Non-pigmented ciliary epithelial cell (primary cell): ENCODE measurements at places on chromosomes 12 and 14.
A peak's percentile ranks its signal among the peaks of the same experiment; 100 is the strongest.

DNA sequence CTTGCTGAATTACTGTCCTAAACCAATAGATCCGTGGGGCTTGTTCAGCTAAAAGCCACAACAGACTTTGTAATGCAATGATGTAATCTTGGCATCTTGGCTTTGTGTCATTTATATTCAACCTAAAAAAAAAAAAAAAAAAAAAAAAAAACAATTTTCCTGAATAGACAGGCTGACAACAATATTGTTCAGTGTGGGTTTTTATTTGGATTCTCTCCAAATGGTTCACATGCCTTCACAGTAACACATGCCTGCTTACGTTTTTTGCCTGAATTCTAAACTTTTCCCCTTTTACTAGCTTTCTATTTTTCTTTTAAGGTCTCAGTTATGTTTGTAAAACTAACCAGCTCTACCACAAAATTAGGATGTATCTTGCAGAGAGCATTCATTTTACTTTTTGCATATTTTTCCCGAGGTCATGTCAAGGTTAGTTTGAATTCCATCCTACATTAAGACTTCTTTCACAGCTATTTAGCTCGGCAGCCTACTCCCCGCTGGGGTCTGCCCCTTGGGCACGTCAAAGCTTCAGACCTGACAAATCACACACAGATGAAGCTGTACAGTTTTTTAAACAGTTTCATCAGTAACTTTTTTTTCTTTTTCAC is 213.7 kb upstream of the NPAS3 start:
- peak; percentile 72 for DNase-seq

GRCh38 chr14:60204843-60205774 is 39.9 kb upstream of the DHRS7 start:
- DNase-seq = no peak

GRCh38 chr12:71683633-71684032 is 2.2 kb upstream of the TMEM19 start:
- no peak for DNase-seq

GRCh38 chr12:85147331-85147730 is 111.2 kb downstream of the LRRIQ1 start:
- no peak for DNase-seq

DNA sequence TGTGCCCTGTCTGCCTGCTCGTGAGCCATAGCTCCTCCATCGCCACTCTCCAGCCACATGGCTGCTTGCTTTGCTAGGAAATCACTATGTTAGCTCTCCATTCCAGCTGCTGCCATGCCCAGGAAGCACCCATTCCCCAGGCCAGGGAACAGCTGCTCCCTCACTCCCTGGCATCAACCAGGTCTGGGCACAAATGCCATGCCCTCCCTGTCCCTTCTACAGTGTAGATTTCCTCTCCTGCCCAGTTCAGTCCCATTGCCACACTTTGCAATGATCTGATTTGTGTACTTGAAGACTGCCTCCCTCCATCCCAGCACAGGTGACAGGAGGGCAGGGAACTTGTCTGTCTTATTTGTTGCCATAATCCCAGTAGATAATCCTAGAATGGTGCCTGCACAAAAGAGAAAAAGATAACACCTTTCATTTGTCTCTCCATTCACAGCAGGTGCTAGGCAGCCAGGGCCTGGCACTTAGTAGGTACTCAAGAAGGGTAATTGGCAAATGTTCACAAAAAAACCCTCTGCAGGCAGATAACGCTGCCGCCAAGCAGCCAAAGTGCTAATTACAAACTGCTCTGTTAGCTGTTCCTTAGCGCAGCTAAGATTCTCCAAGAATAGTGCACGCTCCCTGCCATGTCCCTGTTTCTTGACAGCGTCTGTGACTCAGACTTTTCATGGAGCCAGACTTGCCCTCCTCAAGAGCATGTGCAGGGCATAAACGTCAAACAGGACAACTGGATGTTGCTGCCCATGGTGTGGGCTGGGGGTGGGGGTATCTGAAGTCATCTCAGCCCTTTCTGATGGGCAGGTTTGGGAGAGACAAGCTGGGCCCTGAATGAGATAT is 69.1 kb downstream of the ARL6IP4 start:
- DNase-seq = no peak

GRCh38 chr14:96586921-96587822 is 85.0 kb downstream of the PAPOLA start:
- DNase-seq = no peak

- DNase-seq = peak; percentile 93
These were observed 25.1 kb upstream of the ATP2B1 start for GRCh38 chr12:89733579-89734201.

DNA sequence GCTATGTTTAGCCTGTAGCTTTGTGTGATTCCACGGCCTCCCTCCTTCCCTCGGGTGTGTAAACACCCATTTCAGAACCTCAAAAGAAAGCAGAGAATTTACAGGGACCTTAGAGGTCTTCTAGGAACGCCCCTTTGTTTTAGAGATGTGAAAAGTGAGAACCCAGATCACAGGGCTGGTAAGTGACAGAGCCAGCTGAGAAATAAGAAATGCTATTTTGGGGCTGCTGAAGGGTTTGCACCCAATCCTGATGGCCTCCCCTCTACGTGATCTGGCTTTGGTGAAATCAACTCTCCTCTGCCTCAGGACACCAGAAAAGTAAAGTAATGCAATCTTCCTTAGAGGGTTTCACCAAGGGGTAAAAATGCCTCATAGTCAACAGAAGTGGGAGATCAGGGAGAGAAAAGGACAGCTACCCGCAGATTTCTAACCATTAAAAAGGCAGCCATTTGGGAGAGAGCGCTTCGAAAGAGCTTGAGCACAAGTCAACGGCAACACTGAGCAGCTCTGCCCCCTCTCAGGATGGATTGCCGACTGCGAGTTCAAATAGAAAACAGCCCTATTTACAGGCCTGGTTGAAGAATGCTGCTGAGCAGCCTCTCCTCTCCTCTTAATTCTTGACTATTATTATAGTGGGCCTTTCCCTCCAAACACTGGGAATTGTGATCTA is 78.5 kb upstream of the RASSF3 start:
- DNase-seq = no peak

- DNase-seq = no peak
These were observed 77.3 kb downstream of the SNAPC1 start for GRCh38 chr14:61839507-61839906.

DNA sequence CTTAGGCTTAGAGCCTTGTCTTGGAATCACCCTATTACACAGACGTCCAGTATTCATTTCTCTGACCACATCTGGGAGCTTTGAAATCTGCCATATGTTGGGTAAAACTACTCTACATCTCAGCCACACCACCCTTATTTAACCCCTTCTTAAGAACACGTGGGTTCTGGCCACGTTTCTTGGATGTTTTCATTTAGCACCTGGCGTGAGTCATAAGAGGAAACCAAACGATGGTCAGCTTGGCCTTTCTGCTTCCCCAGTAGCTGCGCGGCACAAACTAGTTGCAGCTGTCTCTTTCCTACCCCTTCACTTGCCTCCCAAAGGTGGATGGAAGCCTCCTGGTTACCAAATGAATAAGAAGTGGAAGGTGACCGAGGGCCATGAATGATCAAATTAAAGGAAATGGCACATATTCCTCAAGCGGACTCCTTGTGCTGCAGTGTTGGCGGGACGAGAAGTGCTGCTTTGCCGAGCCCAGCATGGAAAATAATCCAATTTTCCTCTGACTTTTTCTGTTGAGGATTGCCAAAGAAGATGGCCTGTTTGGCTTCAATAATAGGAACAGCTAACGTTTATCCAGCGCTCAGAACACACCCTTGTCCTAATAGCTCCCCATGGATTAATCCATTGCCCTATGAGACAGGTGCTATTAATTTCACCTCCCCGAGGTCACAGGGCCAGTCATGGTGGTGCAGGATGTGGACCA is 154.1 kb downstream of the ZNF664 start:
- no peak for DNase-seq

GRCh38 chr12:122849352-122850047 is 14.2 kb downstream of the HIP1R start:
- DNase-seq = no peak

- no peak for DNase-seq
These were observed 56.9 kb downstream of the CHST11 start for GRCh38 chr12:104513681-104514080.

DNA sequence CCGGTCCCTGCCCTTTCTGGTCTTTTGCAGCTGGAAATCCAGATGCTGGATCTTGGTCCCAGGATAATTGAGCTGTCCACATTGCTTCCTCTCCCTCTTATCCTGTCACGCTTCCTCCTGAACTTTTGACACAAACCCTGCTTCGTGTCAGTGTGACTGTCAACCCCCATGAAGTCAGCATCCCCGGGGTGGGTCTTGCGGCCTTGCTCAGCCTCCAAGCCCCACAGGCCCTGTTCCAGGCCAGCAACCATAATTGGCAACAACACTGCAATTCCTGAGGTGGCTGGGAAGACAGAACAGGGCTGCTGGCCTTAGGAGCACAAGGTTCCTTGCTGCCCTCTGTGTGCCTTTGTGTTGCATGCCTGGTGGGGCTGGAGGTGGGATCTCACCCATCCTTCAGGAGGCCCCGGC is 74.9 kb downstream of the NTF3 start:
- DNase-seq = no peak

GRCh38 chr14:50173891-50174290 is 57.5 kb downstream of the SOS2 start:
- no peak for DNase-seq

DNA sequence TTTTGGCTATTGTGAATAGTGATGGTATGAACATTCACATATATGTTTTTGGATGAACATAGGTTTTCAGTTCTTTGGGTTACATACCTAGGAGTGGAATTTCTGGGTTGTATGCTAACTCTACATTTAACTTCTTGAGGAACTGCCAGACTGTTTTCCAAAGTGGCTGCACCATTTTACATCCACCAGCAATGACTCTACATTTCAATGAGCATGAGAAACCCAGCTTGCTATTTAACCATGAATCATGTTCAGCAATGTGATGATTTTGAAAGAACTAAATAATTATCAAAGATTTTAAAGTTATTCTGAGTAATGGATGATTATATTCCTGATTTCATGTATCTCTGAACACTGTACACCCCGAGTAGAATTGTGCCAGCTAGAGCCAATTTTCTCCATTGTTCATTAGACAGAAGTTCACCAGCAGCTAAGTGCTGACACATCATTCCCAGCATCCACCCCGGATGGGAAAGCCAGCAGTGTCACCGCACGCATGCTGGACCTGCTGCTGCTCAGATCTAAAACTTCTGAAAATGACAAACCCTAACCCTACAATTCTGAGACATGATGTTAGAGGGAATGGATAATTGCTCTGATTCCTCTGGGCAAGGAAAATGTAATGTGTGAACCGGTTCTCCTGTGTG is 13.3 kb upstream of the ANAPC5 start:
- DNase-seq = no peak

- DNase-seq = peak; percentile 86
These were observed 163.6 kb upstream of the PLEKHG7 start for GRCh38 chr12:92539110-92539749.

DNA sequence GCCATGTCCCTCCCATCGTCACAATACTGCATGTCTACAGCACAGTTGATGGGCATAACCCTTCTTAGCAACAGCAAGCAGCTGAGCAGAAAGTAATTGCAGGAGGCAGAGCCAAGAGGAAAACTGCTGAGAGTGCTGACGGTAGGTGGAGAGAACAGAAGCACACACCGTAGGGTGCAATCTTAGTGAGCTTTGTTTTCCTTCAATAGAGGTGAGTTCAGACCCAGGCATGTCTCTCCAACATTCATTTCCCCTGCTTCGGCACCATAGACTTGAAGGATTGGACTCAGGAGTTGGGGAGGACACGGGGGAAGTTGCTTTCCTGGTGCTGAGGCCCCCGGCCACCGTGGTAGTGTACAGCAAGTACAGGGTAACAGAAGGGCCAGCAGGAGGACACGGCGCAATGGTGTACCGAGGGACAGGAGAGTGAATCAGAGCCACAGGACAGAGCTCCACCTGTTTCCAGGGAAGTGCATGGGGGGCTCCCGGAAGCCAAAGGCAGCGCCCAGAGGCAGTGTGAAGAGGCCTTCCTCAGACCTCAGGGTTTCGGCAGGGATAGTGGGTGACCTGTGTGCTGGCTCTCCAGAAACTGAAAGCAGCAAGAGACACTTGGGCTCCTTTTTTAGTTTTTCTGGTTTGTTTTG is 36.3 kb upstream of the SINHCAF start:
- no peak for DNase-seq

DNA sequence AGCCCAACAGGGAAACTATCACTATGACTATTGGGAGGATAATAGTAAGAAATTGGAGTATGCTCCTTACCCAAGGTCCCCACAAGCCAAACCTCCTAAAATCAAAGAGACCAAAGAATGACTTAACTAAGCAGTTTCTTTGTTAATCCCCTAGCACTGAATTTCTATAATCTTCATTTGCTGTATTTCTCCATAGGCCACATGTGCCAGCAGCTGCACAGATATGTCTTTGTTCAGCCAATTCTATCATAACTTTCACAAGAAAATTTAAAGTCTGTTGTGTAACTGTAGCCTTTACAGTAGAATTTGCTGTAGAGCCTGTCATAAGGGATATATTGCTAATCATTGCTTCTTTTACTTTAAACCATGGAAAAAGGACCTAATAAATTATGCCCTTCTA is 104.0 kb downstream of the RIN3 start:
- no peak for DNase-seq

DNA sequence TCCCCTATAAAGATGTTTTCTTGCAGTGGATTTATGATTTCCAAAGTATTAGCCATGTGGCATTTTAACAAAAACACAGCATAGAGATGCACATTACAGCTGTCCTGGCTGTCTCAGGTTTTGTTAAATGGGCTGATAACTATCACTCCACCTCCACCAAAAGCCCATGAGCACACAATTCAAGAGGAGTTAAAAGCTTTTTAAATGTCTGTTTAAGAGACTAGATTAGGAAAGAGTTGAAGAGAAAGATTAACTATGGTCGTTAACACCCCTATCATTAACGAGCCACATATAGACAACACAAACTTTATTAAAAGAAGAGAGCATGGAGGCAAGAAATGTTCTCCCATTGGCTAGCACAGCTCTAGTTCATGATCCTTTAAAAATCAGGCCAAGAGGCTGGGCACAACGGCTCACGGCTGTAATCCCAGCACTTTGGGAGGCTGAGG is 14.5 kb downstream of the CBX5 start:
- no peak for DNase-seq

DNA sequence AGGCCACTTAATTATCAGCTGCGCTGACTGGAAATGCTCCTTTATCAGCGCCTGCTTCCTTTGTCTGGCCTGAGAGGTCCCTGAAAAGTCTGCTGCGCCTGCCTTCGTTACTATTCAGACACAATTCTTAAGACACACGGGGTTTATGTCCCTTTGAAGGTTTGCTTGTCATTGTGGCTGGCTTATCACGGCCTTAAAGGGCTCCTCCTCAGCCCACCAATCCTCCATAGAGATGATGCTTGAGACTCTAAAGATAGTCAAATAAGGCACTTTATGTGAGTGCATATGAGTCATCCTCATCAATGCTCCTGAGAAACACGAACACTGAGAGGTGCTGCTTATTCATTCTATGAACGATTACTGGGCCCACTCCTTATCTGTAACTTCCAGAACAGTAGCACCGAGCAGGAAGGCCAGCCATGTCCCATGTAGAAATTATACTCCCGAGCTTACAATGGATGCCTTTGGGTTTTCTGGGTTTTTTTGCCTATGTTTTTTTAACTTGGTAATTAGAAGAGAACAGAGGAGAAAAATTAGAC is 1268.2 kb upstream of the TMEM132C start:
- DNase-seq = no peak

GRCh38 chr12:8455727-8456360 is at the start of gene CLEC6A:
Gene CLEC6A, plus strand, starts transcription at chr12:8455962. Its CDS starts 150 bp downstream, at chr12:8456112.
- DNase-seq = no peak

GRCh38 chr12:93571925-93572711 is at the start of gene SOCS2:
Gene SOCS2, plus strand, starts transcription at chr12:93572675. Its CDS starts 223 bp downstream, at chr12:93572898.
- DNase-seq = no peak

- no peak for DNase-seq
These were observed 167.1 kb downstream of the PIK3C2G start for GRCh38 chr12:18428416-18428815.

GRCh38 chr14:64444984-64445845 is 20.1 kb upstream of the AKAP5 start:
- DNase-seq = peak; percentile 81
